Liver (tissue), 10 donors: ENCODE measurements at places on chromosomes 3 and 15.

DNA sequence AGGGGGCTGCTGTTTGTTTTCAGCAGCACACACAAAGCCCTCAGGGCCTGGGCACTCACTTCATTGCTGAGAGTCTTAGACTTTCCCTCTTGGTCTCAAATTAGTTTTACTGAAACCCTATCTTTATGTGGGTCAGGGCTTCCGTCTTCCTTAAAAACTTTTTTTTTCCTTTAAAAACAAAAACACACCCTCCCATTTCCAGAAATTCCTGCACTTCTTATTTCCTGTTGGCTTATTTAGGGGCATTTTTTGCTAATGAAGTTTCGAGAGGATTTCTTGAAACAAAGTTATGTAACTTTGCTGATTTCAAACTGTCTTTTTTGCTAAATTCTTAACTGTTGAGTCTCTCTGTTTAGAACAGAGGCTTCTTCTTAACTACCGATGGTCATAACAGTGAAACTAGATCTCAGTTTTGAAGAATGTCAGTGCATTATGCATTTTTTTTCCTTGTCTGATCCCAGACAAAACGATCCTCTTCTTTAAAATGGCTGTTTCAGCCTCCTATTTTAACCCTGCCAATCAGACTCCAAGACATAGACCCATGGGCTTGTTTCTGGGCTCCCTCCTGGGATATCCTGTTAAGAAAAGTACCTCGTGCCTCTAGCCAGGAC, 23.3 kb downstream of the ANAPC13 start:
- DNase-seq = no peak

- DNase-seq = no peak
These were observed 23.4 kb downstream of the NRROS start for GRCh38 chr3:196662711-196663571.

- DNase-seq = no peak
These were observed 44.8 kb upstream of the B3GNT5 start for GRCh38 chr3:183208260-183208659.

DNA sequence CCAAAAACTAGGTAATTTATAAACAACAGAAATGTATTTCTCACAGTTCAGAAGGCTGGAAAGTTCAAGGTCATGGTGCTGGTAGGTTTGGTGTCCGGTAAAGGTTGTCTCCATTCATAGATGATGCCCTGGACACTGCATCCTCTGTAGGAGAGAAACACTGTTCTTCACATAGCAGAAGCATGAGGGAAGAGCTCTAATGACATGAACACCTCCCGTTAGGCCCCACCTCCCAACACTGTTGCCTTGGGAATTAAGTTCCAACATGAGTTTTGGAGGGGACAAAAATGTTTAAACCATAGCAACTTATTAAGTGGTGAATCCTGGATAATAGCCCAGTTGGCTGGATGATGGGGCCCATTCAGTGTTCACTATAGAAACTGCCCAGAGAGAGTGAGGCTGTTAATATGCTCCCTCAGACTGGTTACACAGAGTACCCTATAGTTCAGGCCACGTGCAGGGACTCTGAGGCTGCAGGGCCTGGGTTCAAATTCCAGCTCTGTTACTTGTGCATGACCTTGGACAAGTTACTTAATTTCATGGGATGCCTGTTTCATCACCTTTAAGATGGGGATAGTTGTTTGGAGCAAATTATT, 37.0 kb downstream of the CCNL1 start:
- no peak for DNase-seq

DNA sequence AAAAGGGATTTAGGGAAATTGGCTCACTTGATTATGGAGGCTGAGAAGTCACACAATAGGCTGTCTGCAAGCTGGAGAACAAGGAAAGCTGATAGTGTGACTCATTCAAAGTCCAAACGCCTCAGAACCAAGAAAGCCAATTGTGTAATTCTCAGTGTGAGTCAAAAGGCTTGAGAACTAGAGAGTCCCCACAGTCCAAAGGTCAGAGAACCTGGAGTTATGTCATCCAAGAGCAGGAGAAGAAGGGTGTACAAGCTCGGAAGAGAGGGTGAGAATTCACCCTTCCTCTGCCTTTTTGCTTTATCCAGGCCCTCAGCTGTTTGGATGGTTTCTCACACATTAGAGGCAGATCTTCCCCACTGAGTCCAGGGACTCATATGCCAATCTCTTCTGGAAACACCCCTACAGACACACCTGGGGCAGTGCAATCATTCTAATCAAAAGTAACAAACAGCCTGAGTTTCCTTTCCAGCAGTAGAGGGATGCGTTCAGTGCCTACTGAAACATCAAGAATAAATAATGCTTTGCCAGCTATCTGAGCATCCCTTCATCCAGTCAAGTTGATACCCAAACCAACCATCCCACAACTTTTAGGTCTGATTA, 271.5 kb downstream of the SATB1 start:
- no peak for DNase-seq

DNA sequence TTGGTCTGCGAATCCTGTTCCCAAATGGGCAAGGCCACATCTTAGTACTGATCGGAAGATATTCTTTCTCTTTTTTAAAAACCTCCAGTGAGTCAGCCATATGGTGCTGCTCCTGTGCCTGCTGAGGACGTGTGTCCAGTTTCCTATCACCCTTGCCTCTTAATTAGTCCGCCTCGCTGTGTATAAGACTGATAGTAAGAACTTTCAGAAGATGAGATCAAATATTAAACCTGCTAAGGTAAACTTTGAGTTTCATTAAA, 612 bp downstream of the UBA5 start:
- no peak for DNase-seq

- no peak for DNase-seq
These were observed 23.9 kb upstream of the CTSH start for GRCh38 chr15:78968539-78969271.

- DNase-seq = no peak
These were observed 341.7 kb downstream of the CLSTN2 start for GRCh38 chr3:140276703-140277102.

DNA sequence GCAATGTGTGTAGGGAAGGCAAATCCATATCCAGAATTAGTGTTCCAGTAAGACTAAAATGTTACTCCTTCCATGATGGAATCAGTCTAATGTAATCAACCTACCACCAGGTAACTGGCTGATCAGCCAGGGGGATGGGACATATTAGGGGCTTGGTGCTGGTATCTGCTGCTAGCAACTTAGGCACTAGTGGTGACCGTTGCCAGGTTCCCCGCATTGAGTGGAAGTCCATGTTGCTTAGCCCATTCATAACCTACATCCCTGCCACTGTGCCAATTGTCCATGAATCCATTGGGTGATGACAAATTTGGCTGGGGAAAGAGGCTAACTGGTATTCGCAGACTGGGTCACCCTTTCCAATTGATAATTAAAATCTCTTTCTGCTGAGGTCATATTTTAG, 212.2 kb upstream of the ROBO1 start:
- no peak for DNase-seq

GRCh38 chr15:92600856-92601255, 54.7 kb downstream of the FAM174B start:
- DNase-seq = no peak

DNA sequence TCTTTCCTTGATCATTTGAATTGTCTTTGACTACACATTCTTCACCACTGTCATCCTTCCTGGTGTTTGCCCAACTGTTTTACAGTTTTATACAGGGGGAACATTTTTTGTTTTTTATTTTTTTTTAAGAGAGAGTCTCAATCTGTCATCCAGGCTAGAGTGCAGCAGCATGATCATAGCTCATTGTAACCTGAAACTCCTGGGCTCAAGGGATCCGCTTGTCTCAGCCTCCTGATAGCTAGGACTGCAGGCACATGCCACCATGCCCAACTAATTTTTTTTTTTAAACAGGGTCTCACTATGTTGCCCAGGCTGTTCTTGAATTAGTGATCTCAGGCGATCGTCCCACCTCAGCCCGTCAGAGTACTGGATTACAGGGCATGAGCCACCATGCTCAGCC, 222.6 kb downstream of the BBX start:
- no peak for DNase-seq

DNA sequence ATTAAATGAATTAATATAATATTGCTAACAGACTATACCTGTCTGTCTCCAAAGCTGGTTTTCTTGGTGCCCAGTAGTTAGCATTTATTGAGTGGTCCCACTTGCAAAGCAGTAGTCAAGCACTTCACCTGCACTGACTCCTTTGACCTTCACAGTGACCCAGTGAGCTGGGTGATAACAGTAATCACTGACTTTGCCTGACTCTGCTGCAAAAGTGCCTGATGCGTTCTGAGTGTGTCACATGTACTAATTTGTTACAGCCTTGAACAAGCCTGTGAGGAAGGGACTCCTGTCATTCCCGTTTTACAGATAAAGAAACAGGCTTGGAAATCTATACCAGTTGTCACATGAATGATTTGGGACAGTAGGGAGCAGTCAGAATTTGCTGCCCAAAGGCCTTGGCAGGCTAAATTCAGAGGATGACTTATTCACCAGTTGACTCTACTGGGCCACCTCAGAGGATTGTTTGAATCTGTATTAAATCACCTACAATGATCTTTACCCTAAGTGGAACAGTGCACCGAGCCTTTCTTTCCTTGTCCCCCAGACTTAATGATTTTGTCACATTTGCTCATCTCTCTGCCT, 116.6 kb upstream of the PLXNA1 start:
- DNase-seq = no peak

- DNase-seq = peak; percentile 36
These were observed at the start of gene SLC35G2 for GRCh38 chr3:136818769-136819391. Gene SLC35G2 (plus strand): TSS chr3:136819126. CDS start chr3:136854461, 35,335 bp downstream.

DNA sequence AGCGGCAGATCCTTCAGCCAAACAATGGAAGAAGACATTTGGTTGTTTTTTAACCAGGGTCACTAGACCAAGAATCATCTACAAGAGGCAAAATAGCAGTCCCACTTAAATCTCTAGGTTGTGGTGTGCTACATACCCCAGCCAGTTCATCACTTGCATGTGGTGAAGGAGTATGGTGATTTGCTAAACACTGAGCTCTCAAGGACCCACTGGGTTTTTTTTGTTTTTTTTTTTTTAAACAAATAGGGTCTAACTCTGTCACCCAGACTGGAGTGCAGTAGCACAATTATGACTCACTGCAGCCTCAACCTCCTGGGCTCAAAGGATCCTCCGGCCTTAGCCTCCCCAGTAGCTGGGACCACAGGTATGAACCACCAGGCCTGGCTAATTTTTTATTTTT, 508.0 kb downstream of the FOXP1 start:
- no peak for DNase-seq

DNA sequence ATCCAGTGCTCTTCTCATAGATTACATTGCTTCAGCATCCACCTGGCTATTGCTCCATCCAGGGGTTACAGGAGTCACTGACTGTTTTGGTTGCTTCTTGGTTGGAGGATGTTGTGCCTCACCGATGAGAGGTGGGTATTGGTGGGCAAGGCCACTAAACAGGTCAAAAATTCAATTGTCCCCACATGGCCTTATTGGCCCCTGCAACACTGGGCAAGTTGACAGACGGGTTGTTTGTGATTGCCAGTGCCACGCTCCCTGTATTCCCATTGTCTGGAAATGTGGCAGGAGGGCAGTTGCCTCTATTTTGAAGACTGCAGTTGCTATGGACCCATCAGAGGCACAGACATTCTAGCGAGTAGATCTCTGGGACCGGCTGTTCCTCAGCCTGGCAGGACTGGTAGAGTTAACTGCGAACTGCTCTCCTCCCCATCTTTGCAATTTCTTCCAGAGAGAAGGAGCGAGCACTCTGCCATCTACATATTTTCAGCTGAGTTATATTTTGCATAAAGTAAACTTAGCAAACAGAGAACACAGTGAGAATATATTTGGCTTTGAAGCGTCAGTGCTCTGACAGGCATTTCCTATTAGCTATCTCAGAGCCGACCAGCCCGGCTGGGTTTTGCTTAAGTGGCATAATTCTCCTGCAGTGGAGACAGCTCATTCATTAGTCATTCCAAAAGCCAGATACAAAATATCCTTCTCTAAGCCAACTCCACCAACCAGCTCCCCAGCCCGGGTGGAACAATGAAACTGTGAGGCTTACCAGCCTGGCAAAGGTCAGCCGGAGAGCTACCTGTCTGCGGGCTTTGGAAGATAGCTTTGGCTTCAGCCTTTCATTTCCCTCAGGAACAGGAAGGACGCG, 26.0 kb upstream of the MAGEF1 start:
- DNase-seq = no peak

- DNase-seq = no peak
These were observed 217.0 kb downstream of the TLE3 start for GRCh38 chr15:69880571-69881301.

DNA sequence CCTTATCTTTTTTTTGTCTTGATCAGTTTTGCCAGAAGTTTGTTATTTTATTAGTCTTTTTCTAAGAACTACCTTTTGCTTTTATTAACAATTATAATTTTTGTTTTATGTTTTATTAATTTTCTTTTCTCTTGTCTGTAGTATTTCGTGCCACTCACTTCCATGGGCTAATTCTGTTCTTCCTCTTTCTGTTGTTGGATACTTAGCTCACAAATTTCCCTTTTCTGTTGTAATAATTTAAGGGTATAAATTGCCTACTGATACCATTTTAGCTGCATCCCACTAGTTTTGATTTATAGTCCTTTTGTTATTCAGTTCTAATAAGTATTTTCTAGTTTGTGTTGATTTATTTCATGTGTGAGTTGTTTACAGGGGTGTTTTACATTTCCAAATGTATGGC, 48.6 kb downstream of the SNRK start:
- no peak for DNase-seq

GRCh38 chr15:64485796-64486195, 25.4 kb downstream of the ZNF609 start:
- DNase-seq = no peak

DNA sequence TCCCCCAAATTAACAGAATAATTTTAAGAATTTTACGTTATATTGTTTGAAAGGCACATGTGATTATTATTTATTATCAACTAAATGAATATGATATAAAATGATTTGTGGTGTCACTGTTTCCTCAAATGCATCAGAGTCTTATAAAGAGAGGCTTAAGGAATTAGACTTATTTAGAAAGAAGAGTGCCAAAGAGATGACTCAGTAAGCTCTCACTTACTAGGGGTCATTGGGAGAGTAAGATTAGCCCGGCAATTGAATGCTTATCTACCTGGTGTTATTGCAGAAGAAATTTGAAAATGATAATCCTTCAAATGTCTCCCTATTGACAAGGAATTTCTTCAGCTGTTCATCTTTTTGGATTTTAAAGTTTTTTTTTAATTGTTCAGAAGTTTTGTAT, 408.7 kb downstream of the OXSM start:
- DNase-seq = no peak

- DNase-seq = no peak
These were observed 49.2 kb upstream of the CTDSPL start for GRCh38 chr3:37812499-37812896.

DNA sequence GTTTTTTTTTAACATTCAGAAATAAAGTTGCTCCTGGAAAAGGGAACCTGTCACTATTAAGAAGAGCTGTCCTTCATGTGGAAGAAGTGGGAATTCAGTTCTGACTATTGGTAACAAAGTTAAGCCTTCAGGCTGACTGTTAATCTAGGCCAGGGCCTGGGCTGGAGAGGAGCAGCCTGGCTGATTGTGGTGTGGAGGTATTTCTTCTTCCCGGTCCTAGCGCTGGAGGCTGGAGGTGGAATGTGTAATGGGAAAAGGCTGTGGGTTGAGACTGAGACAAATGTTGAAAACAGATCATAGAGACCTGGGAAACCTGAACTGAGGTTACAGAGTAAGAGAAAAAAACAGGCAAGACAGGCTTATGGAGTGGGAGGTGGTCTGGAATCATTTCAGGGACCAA, 23.8 kb upstream of the SH3BP5 start:
- no peak for DNase-seq
